ENCODE measurements at places on chromosomes 3 and 15.

DNA sequence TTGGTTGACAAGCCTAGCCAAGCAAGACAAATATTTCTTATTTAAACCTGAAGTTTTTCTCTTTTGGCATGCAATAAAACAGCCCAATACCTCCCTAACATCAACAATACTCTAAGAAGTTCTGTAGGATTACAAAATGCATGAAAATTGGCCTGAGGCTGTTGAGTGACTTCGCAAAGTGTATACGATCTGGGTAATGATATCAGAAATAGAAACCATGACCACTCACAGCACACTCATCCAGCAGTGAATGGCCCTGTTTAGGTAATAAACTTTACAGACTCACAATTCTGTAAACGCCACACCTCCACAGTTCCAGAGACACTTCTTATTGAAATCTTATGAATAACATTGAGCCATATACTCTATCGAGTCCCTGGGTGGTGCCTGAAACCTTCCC lies 83.0 kb upstream of the NAALADL2 start:
- DNase-seq = peak; percentile 59

DNA sequence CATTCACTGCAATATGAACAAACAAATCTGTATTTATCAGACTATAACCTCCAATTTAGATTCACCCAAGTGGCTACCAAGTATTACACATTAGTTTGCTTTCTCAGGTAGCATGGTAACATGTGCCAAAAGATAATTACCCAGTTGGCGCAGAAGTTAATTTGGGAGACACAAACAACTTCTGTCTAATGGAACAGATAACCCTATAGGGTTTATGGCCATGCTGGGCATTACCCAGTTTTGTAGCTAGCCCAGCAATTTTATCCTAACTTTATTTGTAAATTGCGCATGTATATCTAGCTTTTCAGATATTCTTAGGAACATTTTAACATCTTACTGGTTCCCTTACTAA lies 780 bp downstream of the RPL22L1 start:
- DNase-seq = no peak

DNA sequence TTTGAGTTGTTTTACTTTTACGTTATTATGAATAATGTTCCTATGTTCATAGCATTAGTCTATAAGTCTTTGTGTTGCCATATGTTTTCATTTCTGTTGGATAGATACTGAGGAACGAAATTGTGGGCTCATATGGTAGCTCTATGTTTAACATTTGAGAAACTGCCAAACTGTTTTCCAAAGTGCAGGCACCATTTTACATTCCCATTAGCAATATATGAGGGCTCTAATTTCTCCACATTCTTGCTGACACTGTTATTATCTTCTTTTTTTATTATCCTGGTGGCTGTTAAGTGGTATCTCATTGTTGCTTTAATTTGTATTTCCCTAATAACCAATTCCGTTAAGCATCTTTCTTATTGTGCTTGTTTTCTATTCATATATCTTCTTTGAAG lies 1.8 kb upstream of the PIK3R4 start:
- no peak for DNase-seq

- DNase-seq = no peak
Observed at GRCh38 chr3:168859574-168859973, 763.9 kb upstream of the GOLIM4 start.

DNA sequence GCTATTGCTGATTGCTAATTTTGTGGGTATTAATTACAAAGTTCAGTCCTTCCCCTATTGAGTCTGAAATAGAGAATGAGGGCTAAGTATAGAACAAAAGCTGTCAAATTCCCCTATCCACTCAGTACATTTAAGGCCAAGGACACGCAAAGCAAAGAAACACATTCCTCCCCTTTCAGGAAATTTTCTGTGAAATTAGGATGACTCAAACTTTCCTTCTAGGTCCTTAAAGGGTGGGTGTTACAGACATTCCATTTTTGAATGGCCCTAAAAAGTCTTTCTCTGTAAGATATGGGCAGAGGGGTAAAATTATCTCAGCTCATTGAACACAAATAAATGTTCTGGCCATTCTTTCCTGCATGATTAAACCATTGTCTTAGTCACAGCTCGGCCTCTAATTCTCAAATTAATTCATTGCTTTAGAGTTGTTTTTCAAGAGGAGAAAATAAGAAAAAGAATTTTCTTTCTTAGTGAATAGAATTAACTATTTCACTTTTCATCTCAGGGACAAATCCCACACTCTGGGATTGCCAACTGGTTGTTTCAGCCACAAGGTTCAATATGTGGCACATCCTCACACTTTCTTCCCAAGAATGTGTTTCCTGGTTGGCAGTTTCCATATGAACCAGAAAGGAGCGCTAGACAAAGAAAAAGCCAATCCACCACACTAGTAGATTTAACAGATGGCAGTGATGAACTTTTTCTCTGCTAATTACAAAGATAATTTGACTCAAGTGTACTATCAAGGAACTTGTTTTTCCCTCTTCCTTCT lies 424.1 kb downstream of the ZNF385D start:
- DNase-seq = no peak

DNA sequence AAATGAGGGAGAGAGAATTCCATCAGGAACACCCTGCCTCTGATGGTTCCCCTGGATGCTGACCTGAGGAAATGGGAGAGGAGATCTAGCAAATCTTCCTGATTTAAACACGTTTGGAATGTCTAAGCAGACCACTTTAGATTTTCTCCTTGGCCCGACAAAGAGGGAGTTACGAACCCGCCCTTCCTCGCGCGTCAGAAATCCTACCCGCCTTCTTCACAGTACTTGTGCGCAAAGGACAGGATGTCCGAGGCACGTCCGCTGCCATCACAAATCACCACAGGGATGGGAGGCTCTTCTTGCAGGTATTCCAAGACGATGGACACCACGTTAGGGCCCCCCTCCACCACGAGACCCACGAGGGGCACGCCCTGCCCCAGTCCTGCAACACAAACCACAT lies 38.6 kb downstream of the TRPM1 start:
- DNase-seq = no peak

GRCh38 chr3:31654998-31655397 lies 122.3 kb downstream of the STT3B start:
- DNase-seq = no peak

GRCh38 chr3:16191591-16191990 lies 17.1 kb downstream of the GALNT15 start:
- DNase-seq = no peak

- no peak for DNase-seq
Observed at GRCh38 chr3:116425126-116425525, 20.2 kb downstream of the LSAMP start.

DNA sequence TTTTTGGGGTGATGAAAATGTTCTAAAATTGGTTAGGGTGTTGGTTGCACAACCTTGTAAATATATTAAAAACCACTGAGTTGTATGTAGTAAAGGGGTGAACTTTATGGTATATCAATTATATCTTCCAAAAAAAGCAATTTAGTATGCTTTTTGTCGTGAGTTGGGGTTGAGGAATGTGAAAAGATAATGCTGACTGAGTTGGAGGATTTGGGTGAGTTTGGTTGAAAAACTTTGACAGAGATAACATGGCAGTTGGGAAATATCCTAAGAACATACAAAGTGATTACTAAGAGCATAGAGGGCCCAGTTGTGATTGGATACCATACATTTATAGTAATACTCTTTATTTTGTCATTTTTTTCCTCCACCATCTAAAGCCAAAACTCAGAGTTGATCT lies 33.6 kb downstream of the HMG20A start:
- no peak for DNase-seq

DNA sequence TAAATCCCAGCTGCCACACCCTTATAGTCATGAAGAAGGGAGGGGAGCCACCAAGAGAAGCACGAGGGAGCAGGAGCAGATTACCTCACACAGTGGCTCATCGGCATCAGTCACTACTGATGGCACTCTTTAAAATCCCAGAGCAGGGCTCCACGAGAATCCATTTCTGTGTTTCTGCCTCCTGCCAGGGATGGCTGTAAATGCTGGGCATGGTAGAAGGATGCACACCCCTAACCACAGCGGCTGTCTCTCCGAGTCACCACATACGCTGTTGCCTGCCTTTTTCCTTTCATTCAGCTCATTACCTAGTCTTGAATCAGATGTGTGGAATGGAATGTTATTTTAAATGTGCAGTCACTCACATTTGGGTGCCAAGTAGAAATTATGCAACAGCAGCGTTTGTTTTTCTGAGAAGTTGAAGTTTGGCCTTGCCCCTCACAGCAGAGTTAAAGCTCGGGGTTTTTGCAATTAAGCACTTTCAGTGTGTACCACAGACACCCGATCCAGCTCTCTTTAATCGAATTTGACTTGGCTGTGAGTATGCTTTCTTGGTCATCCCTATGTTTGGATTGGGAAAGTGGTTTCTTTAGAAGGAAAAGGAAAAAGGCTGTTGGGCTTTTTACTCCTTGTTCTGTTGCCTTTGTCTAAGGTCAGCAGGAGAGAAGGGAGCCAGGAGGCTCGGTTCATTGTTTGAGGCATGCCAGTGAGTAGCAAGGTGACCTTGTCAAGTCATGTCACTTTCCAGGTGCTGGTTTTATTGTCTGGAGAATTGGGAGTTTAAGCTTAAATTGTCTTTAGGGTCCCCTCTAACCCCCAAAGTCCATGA lies 284.2 kb upstream of the TPM1 start:
- DNase-seq = peak; percentile 95
